ENCODE measurements at places on chromosomes 5 and 9. TPM values are rescaled to one million over a fixed set of nuclear protein-coding genes. Genes with fewer than 3 reads are reported as not detected.
A peak's percentile ranks its signal among the peaks of the same experiment; 100 is the strongest.

DNA sequence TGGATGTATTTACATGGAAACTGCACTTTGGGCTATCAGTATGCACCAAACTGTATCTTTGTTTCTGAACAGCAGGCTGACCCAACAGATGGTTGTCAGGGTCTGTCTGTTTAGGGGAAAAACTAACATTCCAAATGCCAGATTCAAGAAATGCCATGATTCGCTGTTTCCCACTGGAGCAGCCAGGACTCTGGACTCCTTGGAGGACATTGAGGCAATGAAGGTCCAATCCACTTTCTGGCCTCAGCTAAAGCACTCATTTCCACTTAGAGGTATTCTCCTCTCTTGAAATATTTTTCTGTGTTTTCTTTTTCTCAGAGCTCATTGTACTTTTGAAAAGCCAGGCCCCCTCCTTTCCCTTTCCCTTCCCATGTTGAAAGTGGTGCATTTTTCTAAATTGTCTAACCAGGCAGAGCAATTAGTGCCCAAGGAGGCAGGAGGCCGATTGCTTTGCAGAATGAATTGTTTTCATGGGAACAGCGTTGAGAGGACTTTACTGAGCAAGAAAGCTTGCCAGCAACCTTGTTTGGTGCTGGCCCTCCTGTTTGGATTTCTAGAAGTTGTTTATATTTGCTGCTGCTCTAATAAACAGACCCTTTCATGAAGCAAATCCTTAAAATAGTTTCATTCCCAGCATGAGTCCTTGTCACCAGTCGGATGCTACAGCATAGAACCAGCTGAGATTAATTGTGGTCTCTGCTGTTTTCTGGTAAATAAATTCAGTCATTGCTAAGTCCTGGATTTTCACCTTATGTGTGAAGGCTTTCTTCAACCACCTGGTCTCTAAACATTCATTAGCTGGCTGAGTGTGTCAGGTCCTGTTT is 132.8 kb upstream of the TAF11L2 start:
- no peaks in the 10 kb centered on the region for H3K36me3 ChIP-seq
- H3K4me1 ChIP-seq: 0 out of 2 replicates have a peak, but pooled peaks cover 7% of the 10 kb centered on the region
- no peak for DNase-seq
- H3K27ac ChIP-seq: no peak overlapping the region
- no peak overlapping the region for H3K4me3 ChIP-seq

GRCh38 chr5:15683332-15683731 is 183.4 kb downstream of the FBXL7 start:
- H3K4me3 ChIP-seq: no peak overlapping the region
- H3K36me3 ChIP-seq: no peaks in the 10 kb centered on the region
- no peaks in the 10 kb centered on the region for H3K27me3 ChIP-seq
- no peak for DNase-seq
- H3K27ac ChIP-seq: no peak overlapping the region
- no peaks in the 10 kb centered on the region for H3K4me1 ChIP-seq

The FGFR4 gene
- total RNA-seq: 14.7 TPM

DNA sequence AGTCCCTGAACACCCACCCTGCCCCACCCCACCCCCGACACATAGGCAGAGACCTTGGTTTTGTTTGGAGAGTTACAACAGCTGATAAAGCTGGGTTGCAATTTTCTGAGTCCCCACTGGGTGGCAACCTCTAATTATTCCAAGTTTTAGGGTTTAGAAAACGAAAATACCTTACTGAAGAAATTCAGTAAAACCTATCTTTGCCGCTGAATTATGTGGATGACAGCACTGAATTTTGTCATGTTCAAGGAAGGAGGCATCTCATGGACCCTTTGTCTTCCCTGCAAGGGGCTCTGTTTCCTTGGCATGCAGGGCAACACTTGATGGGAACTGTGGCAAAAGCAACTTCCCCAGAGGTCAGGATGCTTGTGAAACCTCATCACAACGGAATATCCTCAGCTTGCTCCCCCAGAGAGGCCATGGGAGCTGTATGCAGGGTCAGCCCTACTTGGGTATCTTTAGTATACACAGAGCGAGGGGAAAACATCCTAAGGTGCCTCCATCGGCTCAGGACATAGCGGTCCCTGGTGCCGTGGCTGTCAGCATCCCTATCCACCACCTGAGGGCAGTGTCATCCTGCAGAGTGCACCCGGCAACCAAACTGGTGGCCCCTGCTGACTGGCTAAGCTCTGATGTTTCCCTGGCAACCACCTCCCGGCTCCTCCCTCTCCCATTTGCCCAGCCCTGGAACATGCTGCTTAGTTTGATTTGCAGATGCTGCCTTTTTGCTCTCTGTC is 123.1 kb downstream of the RXRA start:
- no peaks in the 10 kb centered on the region for H3K4me1 ChIP-seq
- peak; percentile 89 for DNase-seq
- no peaks in the 10 kb centered on the region for H3K36me3 ChIP-seq
- H3K27ac ChIP-seq: no peak overlapping the region
- no peak overlapping the region for H3K4me3 ChIP-seq

GRCh38 chr5:97135868-97136267 is 6.5 kb downstream of the LIX1 start:
- H3K36me3 ChIP-seq: no peaks in the 10 kb centered on the region
- H3K4me3 ChIP-seq: no peak overlapping the region
- no peak for DNase-seq

- H3K4me3 ChIP-seq: no peak overlapping the region
- no peaks in the 10 kb centered on the region for H3K27me3 ChIP-seq
- H3K36me3 ChIP-seq: no peaks in the 10 kb centered on the region
These were observed 209.1 kb downstream of the ASTN2 start for GRCh38 chr9:117205806-117206205.

GRCh38 chr9:128689820-128690683 is 1.0 kb downstream of the SET start:
- H3K27ac ChIP-seq: peak overlapping the region; percentile 56
- H3K27me3 ChIP-seq: no peaks in the 10 kb centered on the region
- H3K4me1 ChIP-seq: peaks cover 45% of the 10 kb centered on the region
- H3K36me3 ChIP-seq: peaks cover 46% of the 10 kb centered on the region
- peak overlapping the region; percentile 80 for H3K4me3 ChIP-seq
- no peak for DNase-seq

The NR3C1 gene
- 52.8 TPM for total RNA-seq

The FGF1 gene
- 0.44 TPM for total RNA-seq

DNA sequence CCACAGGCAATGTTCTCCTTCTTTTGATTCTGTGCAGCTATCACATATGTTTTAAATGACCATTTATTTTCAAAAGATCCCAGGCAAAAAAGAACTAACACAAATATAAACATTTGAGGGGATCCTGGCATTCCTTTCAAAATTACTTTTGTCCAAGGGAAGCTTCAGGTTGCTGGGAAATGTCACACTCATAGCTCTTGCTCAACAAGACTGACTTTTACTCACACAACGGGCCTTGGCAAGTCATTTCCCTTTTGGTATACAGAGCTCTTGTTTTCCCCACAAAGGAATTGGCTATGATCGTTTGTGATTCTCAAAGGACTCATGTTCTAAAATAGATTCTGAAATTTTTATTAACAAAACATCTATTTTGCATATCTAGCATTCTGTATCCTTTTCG is 4.5 kb upstream of the PALM2AKAP2 start:
- H3K27ac ChIP-seq: no peak overlapping the region
- no peaks in the 10 kb centered on the region for H3K36me3 ChIP-seq
- peaks cover 9% of the 10 kb centered on the region for H3K4me1 ChIP-seq
- no peaks in the 10 kb centered on the region for H3K27me3 ChIP-seq
- no peak for DNase-seq

- H3K4me3 ChIP-seq: no peak overlapping the region
- no peaks in the 10 kb centered on the region for H3K36me3 ChIP-seq
- DNase-seq: no peak
- H3K4me1 ChIP-seq: peaks cover 36% of the 10 kb centered on the region
- H3K27ac ChIP-seq: no peak overlapping the region
- H3K27me3 ChIP-seq: no peaks in the 10 kb centered on the region
These were observed 43.0 kb upstream of the NEK6 start for GRCh38 chr9:124214596-124215367.

DNA sequence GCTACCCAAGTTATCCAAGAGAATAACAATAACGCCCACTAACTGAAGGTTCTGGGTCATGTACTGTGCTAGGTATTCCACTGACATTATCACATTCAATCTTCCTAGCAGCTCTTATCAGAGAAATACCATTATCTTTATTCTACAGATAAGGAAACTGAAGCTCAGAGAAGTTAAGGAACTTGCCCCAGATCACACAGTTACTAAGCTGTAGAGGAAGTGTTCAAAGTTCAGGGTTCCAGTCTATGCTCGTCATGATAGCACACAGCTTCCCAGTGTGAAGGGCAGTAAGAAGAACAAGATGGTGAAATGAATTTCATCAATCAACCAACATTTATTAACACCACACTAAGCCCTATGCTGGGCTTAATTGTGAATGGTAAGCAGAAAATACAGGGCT is 29.6 kb downstream of the ELOVL7 start:
- H3K36me3 ChIP-seq: no peaks in the 10 kb centered on the region
- no peak for DNase-seq
- no peak overlapping the region for H3K27ac ChIP-seq
- H3K4me1 ChIP-seq: peaks cover 37% of the 10 kb centered on the region
- H3K4me3 ChIP-seq: no peak overlapping the region

- peak; percentile 55 for DNase-seq
- no peaks in the 10 kb centered on the region for H3K36me3 ChIP-seq
- H3K4me1 ChIP-seq: peaks cover 37% of the 10 kb centered on the region
- H3K4me3 ChIP-seq: peak overlapping the region; percentile 31
- peak overlapping the region; percentile 98 for H3K27ac ChIP-seq
- H3K27me3 ChIP-seq: no peaks in the 10 kb centered on the region
These were observed 310.6 kb downstream of the DIRAS2 start for GRCh38 chr9:90331826-90332575.

GRCh38 chr5:144207875-144208444 is 37.3 kb downstream of the KCTD16 start:
- H3K4me3 ChIP-seq: no peak overlapping the region
- H3K27me3 ChIP-seq: peaks cover 70% of the 10 kb centered on the region
- H3K36me3 ChIP-seq: no peaks in the 10 kb centered on the region
- H3K27ac ChIP-seq: no peak overlapping the region
- no peaks in the 10 kb centered on the region for H3K4me1 ChIP-seq

GRCh38 chr9:126591922-126592321 is 21.8 kb upstream of the LMX1B start:
- H3K4me3 ChIP-seq: no peak overlapping the region
- no peak overlapping the region for H3K27ac ChIP-seq
- H3K36me3 ChIP-seq: no peaks in the 10 kb centered on the region
- H3K27me3 ChIP-seq: peaks cover 61% of the 10 kb centered on the region

The FOXD1 gene
- total RNA-seq: 4.0 TPM

All from PC-9 (cell line).